Calu3 (cell line): ENCODE measurements at places on chromosomes 3 and 15.

DNA sequence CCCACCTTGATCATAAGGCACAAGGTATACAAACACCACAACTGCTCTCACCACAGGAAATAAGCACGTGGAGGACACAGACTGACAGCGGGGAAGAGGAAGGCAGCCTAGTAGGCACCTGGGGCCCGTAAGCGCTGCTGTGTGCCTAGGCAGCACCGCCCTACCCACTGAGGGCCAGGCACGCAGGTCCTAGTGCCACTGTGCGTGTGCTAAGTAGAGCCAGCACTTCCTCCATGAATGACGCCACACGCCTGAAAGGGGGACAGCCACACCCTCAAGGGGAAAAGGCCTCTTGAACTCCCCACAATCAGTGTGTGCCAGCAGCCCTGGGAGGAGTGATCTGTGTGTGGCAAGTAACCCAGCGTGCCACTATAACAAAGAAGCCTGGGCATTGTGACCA, 73.0 kb downstream of the ATP1B3 start:
- no peak for DNase-seq

DNA sequence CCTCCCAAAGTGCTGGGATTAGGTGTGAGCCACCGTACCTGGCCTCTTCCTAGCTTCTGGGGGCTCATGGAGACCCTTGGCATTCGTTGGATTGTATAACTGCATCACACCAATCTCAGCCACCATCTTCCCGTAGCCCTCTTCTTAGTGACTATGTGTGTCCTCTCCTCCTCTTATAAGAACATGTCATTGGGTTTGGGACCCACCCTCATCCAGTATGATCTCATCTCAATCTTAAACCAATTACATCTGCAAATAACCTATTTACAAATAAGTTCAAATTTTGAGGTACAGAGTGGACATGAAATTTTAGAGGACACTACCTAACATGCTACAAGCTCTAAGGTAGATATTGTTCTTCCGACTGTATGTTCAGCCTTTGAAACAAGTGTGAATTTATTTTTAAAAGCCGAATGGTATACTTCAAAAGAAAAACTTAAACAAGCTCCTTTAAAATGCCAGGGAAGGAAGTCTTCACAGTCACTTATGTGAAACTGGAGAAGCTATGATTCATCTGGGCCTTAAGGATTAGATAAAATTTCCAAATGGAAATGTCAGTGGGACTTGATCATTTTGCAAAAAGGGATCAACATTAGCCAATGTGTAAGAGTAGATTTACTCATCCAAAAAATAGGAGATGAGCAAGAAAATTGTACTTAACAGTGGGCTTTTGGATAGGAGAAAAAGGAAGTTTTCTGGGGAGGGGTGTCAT, 225.7 kb downstream of the MEX3B start:
- no peak for DNase-seq

DNA sequence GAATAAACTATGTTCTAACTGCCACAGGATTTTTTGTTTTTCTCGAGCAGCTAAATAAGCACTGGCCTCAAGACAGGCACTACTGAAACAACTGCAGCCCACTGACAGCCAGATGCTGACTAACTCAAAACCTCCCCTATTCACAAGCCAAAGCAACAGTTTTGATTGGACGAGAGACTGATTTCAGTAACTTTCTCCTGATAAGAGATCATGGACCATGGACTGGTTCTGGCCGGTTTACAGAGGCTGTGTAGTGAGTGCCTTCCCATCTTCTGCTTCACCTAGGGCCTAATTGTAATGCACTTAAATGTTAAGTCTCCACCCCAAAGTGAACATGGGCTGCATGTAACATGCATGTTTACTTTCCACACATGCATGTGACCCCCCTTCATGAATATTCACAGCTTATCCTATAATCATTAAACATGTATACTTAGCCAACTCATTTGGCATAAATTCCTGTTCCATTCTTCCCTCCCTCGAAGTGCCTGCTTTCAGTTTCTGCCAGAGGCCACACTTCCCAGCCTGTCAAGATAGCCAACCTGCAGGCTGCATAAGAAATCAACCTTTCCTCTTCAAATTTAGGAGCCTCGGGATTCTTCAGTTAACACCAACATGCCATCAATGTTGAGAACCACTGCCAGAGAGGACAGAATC, 108.2 kb downstream of the ULK4 start:
- no peak for DNase-seq

- DNase-seq = peak; percentile 2
Observed at GRCh38 chr3:2354702-2355101, 256.0 kb downstream of the CNTN4 start.

GRCh38 chr3:144107923-144108322, 136.3 kb downstream of the DIPK2A start:
- DNase-seq = no peak

GRCh38 chr3:50263478-50264382, 5.2 kb upstream of the SEMA3B start:
- DNase-seq = no peak

GRCh38 chr3:171566803-171567422, 106.7 kb upstream of the TNIK start:
- peak; percentile 21 for DNase-seq
